ENCODE measurements at places on chromosomes 1 and 21.

- DNase-seq: no peak
Observed at GRCh38 chr21:45469273-45470086, 64.5 kb downstream of the COL18A1 start.

DNA sequence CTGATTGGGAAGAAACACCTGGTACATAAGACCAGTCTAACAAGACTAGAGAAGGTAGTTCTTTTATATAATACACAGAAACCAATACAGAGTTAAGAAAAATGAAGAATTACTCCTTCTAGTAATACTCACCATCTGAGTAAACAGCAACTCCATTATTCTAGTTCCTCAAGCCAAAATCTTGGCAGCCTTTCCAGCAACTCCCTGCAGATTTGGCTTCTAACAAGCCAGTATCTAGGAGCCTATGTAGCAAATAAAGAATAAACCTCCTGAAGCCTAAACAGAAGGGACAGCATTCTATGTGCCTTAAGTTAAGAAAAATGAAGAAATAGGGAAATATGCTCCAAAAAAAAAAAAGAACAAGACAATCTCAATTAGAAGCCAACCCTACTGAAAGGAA is 24.5 kb downstream of the ERO1B start:
- DNase-seq: no peak

GRCh38 chr1:219812491-219813203 is 115.7 kb downstream of the SLC30A10 start:
- no peak for DNase-seq

DNA sequence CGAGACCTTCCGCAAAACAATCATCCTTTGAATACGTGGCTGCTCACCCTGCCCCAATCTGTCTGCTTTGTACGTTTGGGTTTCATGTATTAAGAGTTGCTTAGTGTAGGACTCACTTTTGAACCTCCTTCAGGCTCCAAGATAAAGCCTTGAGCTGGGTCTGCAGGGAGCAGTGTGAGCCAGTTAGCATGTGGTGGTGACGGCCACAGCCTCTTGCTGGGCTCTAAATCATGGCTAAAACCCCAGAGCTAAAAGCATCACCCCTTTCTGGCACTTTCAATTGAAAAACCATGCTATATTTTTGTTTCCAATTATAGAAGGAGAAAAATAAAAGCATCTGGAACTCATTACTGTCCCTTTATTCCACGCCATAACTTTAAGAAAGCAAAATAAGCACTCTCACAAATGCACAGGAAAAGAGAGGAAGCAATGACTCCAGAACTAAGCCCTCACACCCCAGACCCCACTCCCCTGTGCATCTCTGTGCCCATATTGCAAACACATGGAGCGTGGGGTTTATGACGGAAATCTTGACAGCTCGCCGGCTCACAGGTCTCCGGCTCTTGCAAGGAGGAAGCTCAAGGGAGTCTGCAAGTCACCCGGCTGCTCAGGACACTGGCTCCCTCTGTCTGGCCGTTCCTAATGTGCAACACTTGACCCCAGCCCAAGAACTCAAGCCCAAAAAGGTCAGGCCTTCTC is 135.5 kb downstream of the MIS18A start:
- DNase-seq: no peak

DNA sequence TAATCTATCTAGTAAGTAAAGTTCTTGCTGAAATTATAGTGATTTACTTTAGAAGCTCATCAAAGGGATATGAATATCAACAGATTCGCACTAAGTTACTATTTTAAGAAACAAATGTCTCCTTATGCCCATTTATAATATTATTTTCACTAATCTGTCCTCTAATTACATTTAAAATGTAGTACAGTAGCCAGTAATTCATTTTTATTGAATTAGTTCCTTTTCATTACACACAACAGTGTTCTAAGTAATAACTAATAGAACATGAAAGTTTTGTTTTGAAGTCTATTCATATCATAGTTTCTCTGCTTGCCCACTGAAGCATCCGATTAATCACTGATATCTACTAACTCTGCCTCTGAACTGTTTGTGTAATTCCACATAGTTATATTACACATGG is 225.8 kb downstream of the NEGR1 start:
- DNase-seq: no peak

GRCh38 chr21:21688889-21689288 is 690.7 kb downstream of the NCAM2 start:
- no peak for DNase-seq

DNA sequence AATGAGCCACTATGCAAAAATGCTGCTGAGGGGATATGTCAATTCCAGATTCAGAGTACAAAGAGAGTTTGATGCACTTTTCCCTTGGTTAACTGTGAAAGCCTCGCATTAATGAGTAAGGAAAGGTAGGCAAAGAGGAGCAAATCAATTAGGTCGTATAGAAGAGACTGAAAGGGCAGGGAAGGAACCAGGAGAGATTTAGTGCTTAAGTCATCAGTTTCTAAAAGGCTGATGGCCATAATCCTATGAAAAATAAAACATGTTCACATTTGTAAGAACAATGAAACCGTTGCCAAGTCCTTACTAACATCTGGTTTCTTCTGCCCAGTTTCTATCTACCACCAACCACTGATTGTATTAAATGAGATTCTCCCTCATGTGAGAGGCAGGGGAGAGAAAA is 118.4 kb upstream of the PALMD start:
- DNase-seq: no peak

DNA sequence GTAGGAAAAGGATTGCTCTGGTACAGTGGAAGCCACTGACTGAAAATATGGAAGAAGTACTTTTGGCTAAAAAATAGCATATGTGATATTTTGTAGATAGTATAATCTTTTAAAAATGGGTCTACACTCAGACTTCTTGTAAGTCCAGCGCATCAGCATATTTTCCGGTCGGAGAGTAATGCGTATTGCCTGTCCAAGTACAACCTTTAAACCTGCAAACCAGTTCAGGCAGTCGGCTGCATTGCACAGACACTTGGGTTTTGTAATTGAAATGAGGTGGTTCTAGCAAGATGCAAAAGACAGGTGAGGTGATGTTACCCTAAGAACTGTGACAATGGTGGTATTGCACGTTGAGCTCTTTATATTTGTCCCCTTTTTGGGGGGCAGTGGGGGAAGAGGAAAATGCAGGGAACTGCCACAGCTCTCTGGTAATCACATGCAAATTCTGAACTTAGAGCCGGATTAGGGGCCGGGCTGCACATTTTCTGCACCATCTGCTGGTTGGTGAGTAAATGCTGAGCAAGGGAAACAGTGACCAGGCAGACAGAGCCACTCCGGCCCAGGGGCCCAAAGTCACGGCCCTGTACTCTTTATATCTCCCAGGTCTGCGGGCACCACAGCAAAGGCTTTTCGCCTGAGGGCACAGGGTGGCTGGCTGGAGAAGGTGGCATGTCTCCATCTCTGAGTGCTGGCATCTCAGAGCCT is 2.3 kb downstream of the GPR137B start:
- DNase-seq: no peak

GRCh38 chr1:47443530-47444296 is 5.9 kb downstream of the FOXD2 start:
- no peak for DNase-seq

DNA sequence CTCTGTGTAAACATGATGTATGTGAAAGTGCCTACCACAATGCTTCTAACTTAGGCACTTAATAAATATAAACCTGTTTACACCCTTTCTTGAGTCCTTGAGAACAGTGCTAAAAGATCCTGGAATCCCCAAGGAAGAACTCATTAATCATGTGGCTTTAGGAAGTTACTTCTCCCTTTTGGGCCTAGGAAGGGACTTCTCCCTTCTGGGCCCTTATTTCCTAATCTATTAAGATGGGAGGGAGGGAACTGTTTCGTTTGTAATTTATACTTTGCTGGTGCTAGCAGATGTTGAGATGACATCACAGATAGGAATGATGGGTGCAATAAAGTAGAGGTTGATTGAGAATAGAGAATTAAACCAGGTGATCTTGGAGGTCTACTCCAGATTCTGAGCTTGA is 1.2 kb downstream of the BTF3L4 start:
- no peak for DNase-seq

GRCh38 chr1:205344066-205344928 is 12.4 kb downstream of the KLHDC8A start:
- peak; percentile 25 for DNase-seq

- no peak for DNase-seq
Observed at GRCh38 chr1:151058692-151059091, 730 bp downstream of the CDC42SE1 start.

GRCh38 chr21:28345934-28346333 is 646.7 kb downstream of the LTN1 start:
- DNase-seq: no peak

GRCh38 chr1:73824065-73824464 is 373.9 kb downstream of the LRRIQ3 start:
- no peak for DNase-seq

DNA sequence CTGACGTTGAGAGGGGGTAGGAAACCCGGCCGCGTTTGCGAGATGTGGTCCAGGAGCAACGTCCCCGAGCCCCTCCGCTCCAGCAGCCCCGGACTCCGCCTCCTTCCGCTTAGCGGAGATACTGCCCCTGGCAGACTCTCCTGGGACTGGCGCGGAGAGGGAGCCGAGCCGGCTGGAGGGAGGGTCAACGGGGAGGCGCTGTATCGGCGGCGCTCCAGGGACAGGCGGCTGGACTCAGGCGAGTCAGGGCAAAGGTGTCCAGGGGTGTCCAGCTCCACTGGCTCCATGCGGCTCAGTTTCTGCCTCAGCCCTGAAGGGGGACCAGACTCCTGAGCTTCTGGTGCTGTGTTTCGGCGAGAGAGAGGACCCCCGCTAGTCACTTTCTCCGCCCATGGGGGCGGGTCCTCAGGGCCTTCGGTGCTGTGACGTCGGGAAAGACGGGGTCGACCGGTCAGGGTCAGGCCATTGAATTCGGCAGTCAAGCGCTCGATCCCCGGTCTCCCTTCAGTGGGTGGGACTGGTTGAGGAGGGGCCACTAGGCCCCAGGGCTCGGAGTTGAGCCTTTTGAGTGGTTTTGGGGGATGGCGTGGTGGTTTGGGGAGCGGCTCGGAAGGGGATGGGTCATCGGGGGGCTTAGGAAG is 2.8 kb upstream of the LIX1L start:
- DNase-seq: peak; percentile 41

- DNase-seq: no peak
Observed at GRCh38 chr1:175373786-175374623, 181.4 kb upstream of the KIAA0040 start.

DNA sequence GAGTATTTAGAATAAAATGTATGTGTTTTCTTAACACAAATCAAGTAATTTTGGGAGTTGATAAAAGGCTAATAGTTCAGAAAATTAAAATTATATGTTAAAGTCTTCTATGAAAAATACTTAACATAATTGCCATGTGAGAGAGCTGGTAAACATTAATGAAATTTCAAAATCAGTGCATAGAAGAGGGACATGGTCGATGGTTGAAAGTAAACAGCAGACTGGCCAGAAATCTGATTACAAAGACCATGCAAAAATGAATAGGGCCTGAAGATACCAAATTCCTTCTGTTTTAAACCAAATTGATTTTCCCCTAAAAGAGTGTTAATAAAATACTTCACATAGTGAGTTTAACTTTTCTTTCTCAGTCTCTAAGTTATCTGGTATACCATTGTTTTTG is 128.3 kb downstream of the GABPA start:
- DNase-seq: no peak

DNA sequence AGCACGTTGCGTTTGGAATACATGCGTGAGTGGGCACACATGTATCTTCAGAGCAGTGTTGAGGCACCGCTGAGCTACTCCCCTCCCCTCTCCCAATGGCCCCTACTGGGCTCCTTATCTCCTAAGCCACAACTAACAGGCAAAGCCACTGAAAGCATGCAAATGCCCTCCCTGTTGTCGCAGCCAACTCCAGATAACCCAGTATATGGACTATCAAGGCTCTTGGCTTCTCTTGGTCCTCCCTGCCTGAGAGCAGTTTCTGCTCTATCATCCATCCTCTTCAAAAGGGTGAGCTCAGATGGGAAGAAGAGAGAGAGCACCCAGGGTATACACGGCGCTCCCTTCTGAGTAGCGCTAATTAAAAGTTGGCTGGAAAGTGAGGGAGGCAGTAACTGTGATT is 58.5 kb upstream of the CNTN2 start:
- no peak for DNase-seq

DNA sequence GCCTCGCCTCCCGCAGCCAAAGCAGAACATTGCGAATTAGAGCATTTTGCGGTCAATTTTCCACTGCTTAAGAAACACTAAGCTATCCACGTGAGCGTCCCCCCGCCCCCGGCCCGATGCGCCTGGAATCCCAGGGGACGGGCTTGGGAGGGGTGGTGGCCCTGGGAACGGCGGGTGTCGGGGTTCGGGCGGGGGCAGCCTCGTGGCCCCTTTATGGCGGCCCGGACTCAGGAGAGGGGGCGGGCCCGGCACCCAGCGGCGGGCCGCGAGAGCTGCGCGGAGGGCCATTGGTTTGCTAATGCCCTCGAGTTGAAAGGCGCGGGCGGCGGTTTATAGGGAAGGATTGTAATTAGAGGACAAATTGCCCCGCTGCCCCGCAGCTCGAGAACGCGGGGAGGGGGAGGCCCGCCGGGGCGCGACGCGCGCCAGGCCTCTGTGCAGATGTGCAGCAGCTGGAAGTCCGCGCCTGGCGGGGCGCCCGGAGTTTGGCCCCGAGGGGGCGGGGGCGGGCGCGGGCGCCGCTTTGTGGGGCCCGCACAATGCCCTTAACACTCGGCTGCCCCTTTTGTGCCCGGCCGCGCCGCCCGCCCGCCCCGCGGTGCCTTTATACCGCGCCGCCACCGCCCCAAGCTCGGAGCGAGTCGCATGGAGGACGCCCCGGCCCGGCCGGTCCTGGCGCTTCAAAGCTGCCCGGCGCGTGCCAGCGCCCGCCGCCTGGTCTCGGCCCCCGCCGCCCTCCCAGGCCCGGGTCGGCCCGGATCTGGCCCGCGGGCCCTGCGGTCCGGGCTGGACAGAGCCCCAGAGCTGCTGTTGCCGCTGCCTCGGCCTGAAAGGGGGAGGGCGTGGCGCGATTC is 1.9 kb upstream of the HES3 start:
- DNase-seq: no peak

DNA sequence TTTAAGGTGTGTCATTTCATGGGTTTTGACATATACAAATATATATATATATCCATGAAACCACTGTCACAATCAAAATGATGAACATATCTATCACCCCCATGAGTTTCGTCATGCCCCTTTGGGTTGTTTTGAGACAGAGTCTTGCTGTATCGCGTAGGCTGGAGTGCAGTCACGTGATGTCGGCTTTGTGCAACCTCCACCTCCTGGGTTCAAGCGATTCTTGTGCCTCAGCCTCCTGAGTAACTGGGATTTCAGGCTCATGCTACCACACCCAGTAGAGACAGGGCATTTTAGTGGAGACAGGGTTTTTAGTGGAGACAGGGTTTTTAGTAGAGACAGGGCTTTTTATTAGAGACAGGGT is 8.0 kb downstream of the HJV start:
- no peak for DNase-seq

- no peak for DNase-seq
Observed at GRCh38 chr1:203171341-203172183, 4.1 kb downstream of the MYBPH start.

GRCh38 chr1:62037274-62037673 is 157.4 kb upstream of the L1TD1 start:
- DNase-seq: no peak

- no peak for DNase-seq
Observed at GRCh38 chr1:109828756-109829505, 65.2 kb upstream of the EPS8L3 start.

Data from activated T-cell treated with anti-CD3 and anti-CD28 coated beads for 24 hours (primary cell).